HuH-7 (cell line): ENCODE measurements at places on chromosomes 1 and 21.

GRCh38 chr1:1406821-1407635 lies at the start of gene MRPL20:
Gene MRPL20, minus strand, starts transcription at chr1:1407293. Its CDS starts 76 bp downstream, at chr1:1407217.
- DNase-seq, result peak; percentile 98

GRCh38 chr1:93629101-93630059 lies 52.3 kb downstream of the BCAR3 start:
- peak; percentile 42 for DNase-seq

DNA sequence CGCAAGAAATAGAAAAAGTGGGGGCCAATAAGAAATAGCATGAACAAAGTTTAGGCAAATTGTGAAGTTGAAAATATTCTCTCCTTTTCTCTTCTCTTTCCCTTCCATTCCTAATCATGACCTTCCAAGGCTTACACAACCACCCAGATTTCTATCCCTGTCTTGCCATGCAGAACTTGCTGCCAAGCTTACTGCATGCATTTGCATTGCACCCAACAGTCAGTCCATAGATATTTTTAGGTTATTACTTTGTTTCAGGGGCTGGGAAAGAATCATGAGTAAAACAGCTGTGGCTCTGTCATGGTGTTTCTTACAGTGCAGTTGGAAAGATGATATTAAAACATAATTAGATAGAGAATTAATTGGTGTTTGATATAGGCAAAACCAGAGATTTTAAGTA lies 219.4 kb downstream of the PTGER3 start:
- no peak for DNase-seq

GRCh38 chr1:76269155-76269554 lies 194.6 kb downstream of the ST6GALNAC3 start:
- DNase-seq, result no peak

- no peak for DNase-seq
These were observed 4.7 kb downstream of the OLFML2B start for GRCh38 chr1:162019006-162019405.

- no peak for DNase-seq
These were observed 67.8 kb downstream of the ITPKB start for GRCh38 chr1:226671277-226671676.

GRCh38 chr1:81305997-81306452 lies 494.7 kb upstream of the ADGRL2 start:
- peak; percentile 33 for DNase-seq

DNA sequence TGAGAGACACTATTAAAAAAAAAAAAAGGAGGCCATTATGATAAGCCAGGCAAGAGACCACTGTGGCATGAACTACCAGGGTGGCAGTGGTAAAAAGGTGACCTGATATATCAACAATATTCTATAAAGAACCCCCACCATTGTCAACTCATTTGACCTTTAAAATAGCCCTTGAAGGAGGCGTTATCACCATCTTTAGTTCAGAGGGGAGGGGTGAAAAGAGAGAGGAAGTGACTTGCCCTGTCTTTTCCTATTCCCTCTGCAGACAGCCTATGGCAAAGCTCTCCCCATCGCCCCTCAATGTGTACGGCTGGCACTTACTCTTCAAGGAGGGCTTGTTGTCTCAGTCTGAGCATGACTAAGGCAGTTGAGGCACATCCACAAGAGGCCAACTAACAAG lies 11.7 kb upstream of the SLFNL1 start:
- no peak for DNase-seq

GRCh38 chr1:85603086-85603880 lies 22.7 kb downstream of the CCN1 start:
- DNase-seq, result no peak

GRCh38 chr1:8992936-8993687 lies 33.1 kb downstream of the SLC2A7 start:
- DNase-seq, result no peak

DNA sequence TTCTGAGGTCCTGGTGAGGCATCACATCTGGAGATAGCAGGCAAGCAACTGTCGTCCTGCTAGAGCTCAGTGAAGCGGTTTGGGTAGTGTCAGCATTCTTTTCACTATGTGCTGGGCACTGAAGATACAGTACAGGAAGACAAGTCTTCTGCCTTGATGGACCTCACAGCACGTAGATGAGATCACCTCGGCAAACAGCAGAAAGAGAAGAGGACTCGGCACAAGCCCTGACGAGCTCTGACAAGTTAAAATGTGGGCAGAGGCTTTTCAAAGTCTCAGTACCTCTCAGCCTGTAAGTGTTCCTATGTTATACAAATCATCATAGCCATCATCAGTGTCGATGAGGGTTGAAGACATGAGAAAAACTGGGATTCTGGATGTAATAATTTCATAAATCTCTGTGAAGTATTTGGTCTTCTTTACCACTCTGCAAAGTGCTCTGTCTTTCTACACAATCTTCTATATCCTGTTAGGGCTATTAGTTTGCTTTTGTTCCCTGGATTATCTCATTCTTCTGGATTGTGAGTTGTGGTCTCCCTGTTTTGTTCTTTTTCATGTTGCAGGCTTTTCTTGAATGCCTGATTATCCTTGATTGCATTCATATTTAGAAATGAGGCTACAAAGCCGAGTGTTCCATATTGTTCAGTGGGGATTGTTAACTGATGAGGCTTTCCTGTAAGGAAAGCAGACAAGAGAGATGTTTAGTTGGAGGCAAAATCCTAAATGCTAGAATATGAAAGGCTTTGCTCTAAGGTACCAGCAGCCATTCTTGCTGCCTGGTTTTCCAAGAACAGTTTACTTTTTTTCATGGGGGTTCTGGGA lies 24.2 kb downstream of the MAEL start:
- DNase-seq, result no peak

- DNase-seq, result no peak
These were observed 269.0 kb upstream of the PRMT6 start for GRCh38 chr1:106787520-106787919.
